ENCODE measurements at places on chromosomes 4 and X.
A peak's percentile ranks its signal among the peaks of the same experiment; 100 is the strongest.

DNA sequence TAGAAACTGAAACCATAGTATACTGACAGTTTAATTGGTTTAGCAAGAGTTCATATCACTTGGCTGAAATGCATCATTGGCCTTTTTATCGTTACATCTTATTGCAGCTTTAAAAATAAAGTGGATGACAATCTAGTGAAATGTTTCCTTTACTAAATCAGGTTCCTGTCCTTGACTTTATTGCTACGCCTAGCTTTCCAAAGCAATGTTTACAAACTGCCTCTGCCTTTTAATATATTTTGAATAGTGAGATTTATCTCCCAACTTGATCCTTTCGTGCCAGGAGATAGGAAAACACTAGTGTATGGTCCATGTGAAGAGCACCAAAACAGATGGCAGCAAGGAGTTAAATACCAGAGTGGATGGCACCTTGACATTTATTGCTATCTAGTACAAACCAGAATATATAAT lies 67.0 kb downstream of the GPC3 start:
- no peak for DNase-seq

DNA sequence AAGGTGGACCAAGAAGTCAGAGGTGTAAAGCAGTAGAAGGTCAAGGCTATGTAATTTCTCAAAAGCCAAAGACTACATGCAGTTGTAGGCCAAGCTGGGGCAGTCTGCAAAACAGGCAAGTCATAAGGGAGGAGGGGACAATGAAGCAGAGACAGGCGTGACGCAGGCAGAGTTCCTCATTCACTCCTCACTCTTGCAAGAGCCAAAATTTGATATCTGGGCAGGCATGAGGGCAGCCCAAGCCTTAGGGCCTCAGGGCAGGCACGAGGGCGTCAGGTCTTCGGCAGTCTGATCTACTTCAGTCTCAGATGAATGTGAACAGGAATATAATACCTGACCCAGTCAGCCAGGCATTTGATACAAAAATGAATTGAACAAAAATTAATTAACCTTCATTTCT lies 86.4 kb upstream of the AGA start:
- no peak for DNase-seq

DNA sequence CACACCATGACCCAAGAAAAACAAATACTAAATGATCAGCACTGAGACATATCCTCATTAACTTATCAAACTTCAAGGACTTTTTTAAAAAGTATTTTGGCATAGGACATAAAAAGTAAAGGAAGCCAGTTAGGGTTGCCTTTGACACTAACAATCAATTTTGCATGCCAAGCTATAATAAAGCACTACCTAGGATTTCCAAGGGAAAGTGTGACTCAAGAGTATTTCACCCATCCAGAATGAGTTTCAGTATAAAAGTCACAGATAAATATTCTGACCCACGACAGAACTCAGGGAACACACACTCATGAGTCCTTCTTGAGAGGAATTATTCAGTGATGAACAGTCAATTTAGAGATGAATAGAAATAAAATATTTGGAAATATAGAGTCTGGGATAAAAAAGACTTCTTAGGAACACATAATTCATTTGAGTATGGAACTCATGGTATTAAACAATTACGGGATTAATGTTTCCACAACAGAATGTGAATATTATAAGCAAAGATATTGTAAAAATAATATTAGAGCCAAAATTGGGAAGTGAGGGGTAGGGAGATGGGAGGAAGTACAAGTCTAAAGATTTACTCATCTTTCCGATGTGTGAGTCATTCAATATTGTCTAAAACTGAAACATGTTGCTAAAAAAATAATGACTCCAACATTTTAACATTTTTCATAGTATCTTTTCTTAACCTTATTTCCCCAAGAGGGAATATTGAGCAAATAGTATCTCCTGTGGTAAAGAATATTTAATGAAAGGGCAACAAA lies 143.5 kb upstream of the LNX1 start:
- no peak for DNase-seq

GRCh38 chrX:41014776-41015360 lies 70.4 kb upstream of the USP9X start:
- no peak for DNase-seq

GRCh38 chrX:13538414-13538813 lies 31.0 kb upstream of the EGFL6 start:
- no peak for DNase-seq

- peak; percentile 66 for DNase-seq
Observed at GRCh38 chr4:162849937-162850336, 316.8 kb downstream of the NAF1 start.

GRCh38 chrX:53356186-53356585 lies 66.3 kb downstream of the SMC1A start:
- no peak for DNase-seq

GRCh38 chr4:118770741-118771187 lies 65.2 kb downstream of the SEC24D start:
- DNase-seq: no peak

DNA sequence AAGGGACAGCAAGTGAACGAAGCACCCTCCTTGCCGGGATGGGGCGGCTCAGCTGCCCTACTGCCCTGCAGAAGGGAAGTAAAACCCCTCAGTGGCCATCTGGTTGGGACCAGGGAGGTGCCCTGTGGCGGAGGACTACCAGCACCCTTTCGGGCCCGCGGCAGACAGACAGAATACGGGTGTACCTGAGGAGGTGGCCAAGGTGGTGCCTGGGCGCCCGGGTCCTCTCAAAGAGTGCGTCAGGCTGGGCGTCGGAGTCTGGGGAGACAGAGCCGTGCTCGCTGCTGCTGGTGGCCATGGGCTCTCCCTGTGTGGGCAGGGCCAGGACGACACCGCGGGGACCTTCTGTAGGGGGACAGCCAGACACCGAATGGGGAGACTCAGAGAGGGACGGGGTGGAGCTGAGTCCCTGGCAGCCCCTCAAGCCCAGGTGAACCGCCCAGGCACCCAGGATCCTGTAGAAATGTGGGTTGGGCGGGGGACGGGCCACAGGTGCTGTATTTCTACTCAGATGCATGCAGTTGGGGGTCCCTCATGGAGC lies 29.7 kb downstream of the PDHA1 start:
- no peak for DNase-seq

DNA sequence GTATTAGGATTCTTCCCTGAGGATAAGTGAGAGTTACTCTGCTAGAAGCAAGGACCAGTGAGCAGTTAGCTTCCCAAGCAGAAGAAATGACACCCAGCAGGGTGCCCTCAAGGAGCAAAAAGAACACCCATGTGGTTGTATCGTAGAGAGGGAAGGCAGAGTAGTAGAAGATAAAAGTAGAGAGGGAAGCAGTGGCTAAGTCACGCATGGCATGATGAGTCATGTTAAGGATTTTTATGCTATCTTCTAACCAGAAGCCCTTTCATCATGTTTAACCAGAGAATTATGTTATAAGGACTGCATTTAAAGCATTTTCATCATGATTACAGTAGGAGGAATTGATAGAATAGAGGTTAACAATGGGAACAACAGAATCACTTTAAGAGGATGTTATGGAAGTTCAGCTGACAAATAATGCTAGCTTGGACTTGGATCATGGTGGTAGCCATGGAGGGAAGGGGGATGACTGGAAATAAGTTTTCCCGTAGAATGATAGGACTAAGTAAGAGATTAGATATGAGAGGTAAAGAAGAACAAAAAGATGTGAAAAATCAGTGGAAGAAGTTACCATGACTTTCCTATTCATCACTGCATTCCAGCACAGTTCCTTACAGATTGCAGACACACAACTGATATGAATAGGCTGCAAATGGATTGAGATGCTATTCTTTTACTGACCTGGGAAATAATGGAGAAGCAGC lies 383.5 kb upstream of the INTU start:
- no peak for DNase-seq

GRCh38 chrX:140355429-140355828 lies 149.4 kb downstream of the SOX3 start:
- no peak for DNase-seq

DNA sequence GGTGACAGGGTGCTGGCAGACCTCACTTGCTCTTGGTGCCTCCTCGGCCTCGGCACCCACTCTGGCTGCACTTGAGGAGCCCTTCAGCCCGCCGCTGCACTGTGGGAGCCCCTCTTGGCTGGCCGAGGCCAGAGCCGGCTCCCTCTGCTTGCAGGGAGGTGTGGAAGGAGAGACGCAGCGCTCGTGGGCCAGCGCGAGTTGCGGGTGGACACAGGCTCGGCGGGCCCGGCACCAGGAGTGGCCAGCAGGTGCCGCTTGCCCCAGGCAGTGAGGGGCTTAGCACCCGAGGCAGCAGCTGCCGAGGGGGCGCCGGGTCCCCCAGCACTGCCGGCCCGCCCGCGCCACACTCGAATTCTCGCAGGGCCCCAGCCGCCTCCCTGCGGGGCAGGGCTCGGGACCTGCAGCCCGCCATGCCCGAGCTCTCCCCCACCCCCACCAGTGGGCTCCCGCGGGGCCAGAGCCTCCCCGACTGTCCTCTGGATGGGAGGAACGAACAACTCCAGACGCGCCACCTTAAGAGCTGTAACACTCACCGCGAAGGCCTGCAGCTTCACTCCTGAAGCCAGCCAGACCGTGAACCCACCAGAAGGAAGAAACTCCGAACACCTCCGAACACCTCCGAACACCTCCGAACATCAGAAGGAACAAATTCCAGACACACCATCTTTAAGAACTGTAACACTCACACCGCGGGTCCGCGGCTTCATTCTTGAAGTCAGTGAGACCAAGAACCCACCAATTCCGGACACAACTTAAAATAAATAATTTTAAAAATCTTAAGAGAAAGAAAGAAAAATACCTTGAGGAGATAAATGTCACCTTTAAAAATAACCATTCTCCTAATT lies 311.1 kb upstream of the SLC7A11 start:
- no peak for DNase-seq

DNA sequence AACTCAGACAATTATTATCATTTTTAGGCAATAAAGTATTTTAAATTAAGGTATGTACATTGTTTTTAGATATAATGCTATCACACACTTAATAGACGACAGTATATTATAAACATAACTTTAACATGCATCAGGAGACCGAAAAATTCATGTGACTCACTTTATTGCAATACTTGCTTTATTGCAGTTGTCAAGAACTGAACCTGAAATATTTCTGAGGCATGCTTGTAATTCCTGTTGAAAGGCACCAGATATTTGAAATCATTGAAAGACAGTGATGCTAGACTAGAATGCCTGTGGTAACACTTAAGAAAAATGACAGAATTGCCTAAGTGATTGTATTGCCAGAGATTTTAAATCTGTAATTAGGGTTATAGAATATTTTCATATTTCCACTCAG lies 175.6 kb upstream of the MAGEB2 start:
- no peak for DNase-seq

- DNase-seq: no peak
Observed at GRCh38 chr4:74230902-74231499, 73.1 kb downstream of the MTHFD2L start.

GRCh38 chrX:103817502-103817901 lies 14.6 kb downstream of the RAB9B start:
- DNase-seq: peak; percentile 66

DNA sequence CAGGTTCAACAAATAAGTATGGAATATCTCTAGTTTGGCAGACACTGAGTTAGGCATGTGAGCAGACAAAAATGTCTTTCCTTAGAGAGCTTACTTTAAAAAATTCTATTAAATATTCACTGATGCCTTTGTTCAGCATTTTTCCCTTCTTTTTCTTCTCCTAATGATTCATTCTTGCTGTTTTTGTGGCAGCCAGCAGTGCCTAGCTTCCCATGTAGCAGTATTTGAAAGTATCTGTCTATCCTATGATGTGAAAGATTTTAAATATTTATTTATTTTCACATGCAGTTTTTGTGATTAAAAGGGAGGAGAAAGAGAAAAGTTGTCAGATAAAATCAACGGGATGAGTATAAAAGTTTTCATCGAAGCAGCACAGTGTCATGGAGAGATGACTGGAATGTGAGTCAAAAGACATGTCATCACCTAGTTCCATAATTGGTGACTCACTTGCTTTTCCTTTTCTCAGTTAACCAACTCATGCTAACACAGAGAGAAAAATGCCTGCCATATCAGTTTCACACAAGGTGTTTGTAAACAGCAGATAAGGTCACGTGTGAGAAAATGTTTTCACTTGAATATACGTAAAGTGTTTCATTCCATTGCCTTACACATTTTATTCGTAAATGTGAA lies 69.8 kb downstream of the BMPR1B start:
- DNase-seq: no peak

DNA sequence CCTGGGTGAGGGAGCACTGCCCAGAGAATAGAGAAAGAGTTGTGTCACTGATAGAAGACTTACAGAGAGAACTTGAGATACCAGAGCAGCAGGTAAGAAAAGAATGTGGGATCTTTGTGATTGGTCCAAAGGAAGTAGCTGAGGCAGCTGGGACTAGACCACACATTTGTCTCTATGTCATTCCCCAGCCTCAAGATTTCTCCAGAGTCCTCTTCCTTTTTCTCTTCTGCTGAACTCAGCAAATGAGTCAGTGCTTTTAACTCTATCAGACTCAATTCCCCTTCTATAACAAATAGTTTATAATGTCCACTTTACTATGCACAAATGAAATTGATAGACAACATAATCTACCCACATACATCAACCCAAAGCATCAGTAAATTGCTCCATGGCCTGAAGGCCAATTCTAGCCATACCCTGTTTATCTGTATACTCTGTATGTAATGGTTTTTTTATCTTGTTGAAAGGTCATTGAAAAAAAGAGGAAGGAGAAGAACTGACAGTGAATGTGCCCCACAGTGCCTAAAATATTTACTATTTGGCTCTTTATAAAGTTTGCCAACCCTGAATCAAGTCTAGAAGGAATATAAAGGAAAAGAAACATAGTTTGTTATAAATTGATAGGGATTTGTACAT lies 38.2 kb downstream of the ETDC start:
- DNase-seq: no peak

DNA sequence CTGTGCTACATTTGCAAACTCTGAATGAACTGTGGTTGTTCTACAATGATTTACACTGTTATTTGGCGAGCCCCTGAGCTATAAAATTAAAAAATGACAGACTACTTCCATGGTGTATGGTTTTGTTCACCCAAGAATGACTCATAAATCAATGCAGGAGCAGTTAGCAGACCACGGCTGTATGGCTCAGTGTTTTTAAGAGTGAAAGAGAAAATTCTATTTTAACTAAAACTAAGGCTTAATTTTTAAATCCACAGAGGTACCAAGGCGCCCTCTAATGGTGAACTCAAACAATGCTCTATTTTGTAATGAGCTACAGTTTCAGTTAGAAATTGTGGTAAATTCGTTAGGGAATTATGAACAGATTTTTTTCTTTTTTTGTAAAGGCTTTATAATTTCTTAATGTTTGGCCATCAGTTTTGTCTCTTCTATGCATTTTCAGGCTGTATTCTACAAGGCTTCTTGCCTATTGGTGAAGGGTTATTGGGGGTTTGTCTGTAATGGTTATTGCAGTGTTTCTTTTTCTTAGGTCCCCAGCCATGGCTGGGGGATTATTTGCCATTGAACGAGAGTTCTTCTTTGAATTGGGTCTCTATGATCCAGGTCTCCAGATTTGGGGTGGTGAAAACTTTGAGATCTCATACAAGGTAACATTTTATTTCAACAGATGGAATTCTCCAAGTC lies 32.5 kb downstream of the HMGB2 start:
- DNase-seq: peak; percentile 27

DNA sequence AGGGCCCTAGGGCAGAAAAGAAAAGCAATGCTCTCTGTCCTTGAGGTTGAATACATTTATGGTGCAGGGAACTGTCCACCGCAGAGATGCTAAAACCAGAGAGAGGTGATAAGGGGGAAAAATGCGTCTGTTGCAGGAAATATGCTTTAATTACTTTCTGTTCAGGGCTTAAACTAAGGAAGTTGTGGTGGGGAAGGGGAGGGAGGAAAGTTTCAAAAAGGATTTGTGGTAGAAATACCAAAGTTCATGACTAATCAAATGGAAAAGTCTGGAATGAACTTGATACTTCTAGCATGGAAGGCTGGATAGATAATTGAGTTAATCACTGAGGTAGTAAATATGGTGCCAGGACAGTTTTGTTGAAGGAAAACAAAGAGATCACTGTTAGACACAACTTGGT lies 99.0 kb downstream of the ASB9 start:
- DNase-seq: no peak

Data from muscle of arm (tissue), 14 donors.